ENCODE measurements at places on chromosomes 13 and 19.

GRCh38 chr19:18657590-18658365 is 20.9 kb downstream of the KLHL26 start:
- DNase-seq, result no peak

- no peak for DNase-seq
Measured at GRCh38 chr13:50359779-50360178, 344.5 kb downstream of the KCNRG start.

- DNase-seq, result no peak
Measured at GRCh38 chr19:29564574-29565005, 38.8 kb downstream of the VSTM2B start.

DNA sequence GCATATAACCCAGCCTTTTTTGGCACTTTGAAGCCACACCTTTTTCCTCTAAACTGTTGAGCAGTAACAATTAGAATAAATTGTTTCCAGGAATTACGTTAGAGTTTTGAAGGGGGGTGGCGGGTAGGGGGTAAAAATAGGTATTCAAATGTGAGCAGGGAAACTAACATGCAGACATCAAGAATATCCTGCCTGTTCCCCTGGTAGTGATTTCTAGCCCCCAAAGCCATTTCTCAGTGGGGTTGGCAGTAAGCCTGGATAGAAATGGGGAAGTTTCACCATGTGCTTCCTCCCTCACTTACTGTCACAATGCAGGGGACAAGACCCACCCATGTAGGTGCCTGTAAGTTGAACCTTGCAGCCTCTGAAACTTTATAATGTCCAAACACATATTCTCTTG is 3.8 kb downstream of the DOCK9 start:
- DNase-seq, result no peak

- DNase-seq, result no peak
Measured at GRCh38 chr19:5624018-5624663, 1.3 kb downstream of the SAFB start.

- no peak for DNase-seq
Measured at GRCh38 chr13:93945621-93946020, 533.9 kb downstream of the DCT start.

DNA sequence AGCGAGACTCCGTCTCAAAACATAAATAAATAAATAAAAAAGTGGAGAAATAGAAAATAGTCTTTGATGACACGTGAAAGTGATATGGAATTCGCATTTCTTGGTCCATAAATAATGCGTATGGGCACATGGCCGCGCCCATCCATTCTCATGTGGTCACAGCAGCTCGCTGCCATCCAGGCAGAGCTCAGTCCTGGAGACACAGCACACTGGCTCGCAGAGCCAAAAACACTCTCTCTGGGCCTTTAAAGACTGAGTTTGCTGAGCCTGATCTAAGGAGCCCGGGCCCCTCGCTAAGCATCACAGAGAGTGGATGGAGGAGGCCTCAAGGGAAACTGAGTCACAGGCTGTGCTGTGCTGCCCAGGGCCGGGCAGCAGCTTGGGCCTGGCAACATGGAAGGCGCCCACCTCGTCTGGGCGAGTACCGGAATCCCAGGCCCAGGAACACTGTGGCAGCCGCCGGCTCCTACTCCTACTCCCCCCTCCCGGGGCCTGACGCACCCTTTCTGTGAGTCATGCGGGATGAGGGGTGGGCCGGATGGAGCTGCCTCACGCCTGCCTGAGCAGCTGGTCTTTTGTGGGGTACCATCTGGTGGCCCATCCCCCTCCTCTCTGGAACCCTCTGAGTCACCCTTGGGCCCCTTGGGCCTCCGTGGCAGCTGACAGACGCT is 28.9 kb upstream of the CACTIN start:
- no peak for DNase-seq

DNA sequence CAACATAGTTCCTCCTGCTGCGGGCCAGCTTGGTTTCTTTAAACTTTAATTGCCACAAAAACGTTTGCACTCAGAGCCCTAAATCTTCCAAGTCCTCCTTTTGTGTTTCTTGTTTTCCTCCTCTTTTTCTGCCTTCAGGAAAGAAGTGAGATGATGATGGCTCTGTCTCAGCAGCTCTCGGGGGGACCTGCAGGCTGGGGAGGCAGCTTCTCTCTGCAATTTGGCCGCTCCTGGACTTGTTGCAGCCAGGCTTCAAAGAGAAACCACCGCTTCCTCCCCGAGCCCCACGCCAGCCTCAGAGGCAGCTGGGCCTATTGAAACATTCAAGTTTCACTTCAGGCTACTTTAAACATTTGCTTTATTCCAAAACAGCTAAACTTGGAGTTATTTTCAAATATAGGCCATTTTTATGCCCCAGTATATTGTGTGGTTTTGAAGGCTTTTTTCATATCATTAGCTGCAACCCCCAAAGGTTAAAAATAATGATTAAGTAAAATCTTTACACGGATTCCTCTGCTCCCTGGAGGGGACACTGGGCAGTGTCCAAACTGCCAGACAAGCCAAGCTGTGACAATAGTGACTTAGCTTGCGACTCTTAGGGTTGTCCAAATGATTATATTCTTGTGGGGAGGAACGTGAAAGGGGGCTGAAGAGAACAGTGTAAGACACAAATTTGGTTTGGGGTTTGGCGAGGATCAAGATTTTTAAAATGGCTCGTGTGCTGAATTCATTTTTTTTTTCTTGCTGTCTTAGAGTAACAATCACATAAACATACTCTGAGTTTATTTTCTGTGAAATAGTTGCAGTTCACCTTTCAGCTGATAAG is 330.8 kb downstream of the DLEU7 start:
- peak; percentile 31 for DNase-seq

DNA sequence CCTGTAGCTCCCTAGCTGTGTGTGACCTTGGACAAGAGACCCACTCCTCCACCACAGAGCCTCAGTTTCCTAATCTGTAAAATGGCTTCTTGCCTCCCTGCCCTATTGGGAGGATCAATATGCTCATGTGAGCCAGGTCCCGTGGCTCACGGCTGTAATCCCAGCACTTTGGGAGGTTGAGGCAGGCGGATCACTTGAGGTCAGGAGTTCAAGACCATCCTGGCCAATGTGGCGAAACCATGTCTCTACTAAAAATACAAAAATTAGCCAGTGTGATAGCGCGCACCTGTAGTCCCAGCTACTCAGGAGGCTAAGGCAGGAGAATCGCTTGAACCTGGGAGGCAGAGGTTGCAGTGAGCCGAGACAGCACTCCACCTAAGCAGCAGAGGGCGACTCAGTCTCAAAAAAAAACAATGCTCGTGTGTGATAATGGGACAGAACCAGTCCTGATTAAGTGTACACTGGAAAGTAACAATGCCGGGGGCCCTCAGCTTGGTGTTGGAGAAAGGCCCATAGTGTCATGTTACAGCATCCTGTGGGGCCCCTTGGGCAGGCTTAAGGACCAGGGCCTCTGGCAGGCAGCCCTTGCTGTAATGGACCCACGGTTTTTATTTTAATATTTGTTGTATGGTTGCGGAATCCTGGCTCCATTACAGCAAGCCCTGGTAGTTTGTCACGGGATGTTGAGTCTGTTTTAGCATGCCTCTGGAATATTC is 6.8 kb downstream of the RPS11 start:
- peak; percentile 69 for DNase-seq

DNA sequence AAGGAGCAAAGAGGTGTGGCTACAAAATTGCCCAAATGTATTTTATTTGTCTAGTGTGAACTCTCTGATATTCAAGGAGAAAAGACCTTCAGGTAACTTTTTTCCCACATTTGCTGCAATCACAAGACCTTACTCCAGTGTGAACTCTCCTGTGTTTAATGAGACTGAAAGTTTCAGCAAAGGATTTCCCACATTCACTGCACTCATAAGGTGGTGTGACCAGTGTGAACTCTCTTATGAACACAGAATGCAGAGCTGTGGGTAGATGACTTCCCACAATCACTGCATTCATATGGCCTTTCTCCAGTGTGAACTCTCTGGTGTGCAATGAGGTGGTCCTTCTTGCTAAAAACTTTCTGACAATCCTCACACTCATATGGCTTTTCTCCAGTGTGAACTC is 16.4 kb downstream of the ZNF814 start:
- DNase-seq, result no peak

- no peak for DNase-seq
Measured at GRCh38 chr19:48794291-48794690, 16.5 kb downstream of the BCAT2 start.

- no peak for DNase-seq
Measured at GRCh38 chr13:105940882-105941281, 594.6 kb downstream of the EFNB2 start.

Measured in central memory CD4-positive, alpha-beta T cell (primary cell).